ENCODE measurements at places on chromosomes 7 and 10.

DNA sequence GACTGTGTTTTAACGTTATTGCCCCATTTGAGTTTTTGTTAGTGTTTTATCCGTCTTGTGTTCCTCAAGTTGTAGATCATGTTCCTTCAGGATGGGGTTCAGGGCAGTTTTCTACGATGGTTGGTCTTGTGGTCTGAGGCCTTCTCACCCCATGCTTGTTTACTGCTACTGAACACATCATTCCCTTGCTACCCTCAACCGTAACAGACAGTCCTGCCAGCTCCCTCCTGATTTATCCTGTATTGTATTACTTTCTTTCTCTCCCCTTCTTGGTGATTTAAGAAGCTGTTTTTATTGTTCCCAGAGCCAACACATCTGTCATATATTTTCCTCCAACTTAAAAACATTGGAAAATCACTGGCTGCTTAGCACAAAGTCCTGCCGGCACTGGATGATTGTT is 719.8 kb downstream of the INHBA start:
- no peak for DNase-seq

GRCh38 chr7:41693150-41693997 is 9.5 kb downstream of the INHBA start:
- DNase-seq = no peak

DNA sequence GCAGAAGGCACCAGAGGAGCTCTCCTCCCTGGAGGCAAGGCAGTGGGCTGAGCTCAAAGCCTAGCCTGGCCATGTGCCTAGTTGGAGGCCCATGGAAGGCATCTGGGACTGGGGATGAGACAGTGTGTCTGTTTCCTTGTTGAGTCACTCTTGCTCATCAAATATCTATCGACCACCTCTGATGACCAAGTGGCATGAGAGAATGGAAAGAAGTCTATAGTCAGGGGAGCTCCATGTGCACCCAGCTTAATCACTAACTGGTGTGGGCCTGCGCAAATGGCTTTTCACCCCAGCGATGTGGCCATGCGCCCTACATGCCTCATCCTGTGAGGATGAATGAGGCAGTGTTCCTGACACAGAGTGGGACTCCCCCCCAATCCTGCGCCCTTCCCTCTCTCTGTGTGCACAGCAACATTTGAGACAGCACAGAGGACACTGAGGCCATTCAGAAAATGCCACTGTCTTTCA is 229.9 kb downstream of the RPS24 start:
- no peak for DNase-seq

- DNase-seq = no peak
Measured at GRCh38 chr10:72274213-72274729, 547 bp downstream of the DDIT4 start.

GRCh38 chr7:770741-771166 is 43.7 kb upstream of the PRKAR1B start:
- DNase-seq = no peak

DNA sequence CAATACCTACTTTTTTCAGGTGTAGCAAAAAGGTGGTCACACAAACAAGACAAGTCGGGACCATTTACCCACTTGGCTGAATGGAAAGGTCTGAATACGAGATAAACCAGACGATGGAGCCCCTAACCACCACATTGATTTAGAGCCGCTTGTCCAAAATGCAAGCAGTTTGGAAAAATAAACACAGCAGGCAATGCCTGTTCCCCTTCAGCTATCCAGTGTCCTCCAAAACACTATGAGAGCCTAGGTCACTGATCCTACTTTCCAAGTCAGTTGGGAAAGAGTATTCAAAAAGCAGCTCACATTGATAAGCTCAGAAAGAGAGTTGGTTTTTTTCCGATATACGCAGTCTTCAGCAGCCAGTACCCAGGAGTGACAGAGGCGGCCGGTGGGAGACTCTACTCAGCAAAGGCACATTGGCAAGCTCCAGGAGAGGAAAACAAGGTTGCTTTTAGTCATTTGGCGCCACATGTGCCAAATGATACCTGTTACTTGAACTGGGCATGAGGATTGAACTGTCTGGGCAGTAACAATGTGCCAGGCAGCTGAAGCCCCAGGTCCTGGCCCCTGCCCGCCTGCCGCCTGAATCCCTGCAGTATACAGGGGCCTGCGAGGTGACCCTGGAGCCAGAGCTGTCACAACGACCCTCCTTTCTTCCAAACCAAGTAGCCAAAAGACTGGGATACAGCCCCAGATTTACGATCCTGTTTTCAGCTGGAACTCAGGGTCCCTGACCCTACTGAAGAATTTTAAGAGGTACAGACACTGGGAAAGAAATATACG is 109.8 kb downstream of the PIP4K2A start:
- no peak for DNase-seq

- DNase-seq = no peak
Measured at GRCh38 chr10:34716234-34716633, 98.9 kb downstream of the PARD3 start.

DNA sequence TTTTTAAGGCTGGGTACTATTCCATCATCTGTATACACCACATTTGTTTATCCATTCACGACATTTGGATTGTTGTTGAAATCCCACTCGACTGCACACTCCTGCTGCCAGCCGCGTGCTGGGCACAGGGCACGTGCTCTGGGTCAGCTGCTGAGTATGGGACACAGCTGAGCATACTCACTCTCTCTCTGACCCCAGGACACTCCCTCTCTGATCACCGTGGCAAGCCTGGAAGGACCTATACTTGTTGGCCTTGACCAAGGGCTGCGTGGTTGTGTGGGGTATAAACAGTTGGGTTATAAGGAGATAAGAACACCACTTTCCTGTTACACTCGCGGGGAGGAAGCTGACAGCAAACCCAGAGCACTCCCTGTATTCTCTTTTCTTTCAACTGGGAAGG is 153.0 kb upstream of the RHEB start:
- no peak for DNase-seq

GRCh38 chr7:48173313-48173712 is 2.1 kb downstream of the ABCA13 start:
- no peak for DNase-seq

GRCh38 chr10:76621886-76622620 is 1015.6 kb downstream of the KCNMA1 start:
- no peak for DNase-seq

GRCh38 chr7:39664057-39664456 is 40.7 kb downstream of the RALA start:
- DNase-seq = no peak

GRCh38 chr7:81519886-81520285 is 250.0 kb downstream of the HGF start:
- DNase-seq = no peak

- DNase-seq = no peak
Measured at GRCh38 chr7:35725280-35725680, 30.3 kb upstream of the HERPUD2 start.

DNA sequence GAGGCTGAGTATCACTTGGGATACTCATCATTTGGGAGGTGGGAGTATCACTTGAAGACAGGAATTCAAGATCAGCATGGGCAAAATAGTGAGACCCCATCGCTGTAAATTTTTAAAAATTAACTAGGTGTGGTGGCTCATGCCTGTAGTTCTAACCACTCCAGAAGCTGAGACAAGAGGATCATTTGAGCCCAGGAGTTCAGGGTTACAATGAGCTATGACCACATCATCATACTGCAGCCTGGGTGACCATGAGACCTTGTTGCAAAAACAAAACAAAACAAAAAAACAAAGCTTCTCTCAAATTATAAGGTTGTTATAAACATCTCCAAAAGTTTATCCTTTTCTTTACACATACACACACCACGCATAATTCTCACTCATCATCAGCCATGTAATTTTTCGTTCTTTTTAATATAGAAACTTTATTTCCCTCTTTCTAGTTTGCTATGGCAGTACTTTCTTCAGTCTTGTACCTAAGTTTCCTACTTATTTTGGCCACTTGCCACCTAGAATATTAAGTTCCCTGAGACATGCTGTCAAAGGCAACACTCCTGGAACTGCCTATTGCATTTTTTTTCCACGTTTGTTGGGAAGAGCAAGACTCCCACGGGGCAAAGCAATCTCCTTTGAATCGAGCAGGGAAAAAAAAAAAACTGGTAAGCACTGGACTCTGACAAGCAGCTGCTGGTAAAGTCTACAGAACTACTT is 37.1 kb downstream of the SKIDA1 start:
- DNase-seq = no peak

DNA sequence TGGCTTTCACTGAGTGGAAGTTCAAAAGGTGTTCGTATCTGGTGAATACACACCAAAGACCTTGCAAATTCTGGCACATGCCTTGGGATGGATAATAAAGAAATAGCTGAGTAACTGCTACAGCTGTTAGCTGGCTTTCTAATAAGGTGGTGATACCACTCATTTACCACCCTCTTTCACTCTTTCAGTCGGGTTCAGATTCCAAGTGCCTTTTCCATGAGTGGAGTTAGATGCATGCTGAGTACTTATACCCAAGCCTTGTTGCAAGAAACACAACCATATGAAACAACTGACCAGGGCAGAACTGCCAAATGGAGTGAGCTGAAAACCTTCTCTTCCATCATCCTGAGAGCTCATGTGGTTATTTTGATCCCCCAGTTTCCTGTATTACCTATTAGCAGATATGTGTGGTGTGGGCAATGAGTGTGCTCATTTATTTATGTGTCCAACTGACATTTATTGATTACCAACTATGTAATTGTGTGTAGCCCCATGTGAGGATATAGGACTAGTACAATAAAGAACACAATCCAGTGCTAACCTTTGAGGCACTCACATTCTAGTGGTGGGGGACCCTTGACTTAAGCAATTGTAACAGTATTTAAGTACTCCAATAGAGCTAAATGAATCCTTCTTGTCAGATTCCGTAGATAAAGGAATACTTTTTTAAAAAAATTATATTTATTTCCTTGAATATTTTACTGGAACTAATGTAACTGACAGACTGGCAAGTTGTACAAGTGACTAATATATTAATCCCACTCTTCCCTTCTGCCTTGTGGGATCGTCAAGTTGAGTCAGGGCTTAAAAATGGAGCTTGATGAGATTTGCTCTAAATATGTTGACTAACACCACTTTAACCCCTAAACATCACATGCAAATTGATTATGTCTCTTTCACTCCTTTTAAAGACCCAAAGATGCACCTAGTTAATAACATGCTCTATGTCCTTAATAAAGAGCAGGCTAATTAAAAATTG is 124.7 kb downstream of the ARID5B start:
- no peak for DNase-seq

DNA sequence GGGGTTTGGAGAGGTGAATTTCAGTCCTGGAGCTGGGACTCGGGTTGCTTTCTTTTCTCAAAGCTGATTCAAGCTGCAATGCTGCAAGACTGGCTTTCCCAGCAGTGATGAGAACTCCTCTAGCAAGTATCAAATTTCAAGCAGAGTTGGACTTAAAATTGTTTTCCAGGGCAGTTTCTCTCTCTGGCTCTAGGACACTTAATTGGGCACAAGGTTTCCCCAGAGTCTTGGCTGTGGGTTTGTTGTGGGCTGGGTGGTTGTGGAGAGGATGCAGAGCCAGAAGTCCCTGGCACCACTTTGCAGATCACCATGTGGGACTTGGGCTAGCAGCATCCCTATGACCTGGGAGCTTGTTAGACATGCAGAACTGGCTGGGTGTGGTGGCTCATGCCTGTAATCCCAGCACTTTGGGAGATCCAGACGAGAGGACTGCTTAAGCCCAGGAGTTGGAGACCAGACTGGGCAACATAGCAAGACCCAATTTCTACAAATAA is 16.8 kb downstream of the AKR1B15 start:
- DNase-seq = no peak

- DNase-seq = no peak
Measured at GRCh38 chr10:125034675-125035074, 92.8 kb downstream of the ZRANB1 start.

GRCh38 chr10:32317795-32318357 is 29.1 kb downstream of the EPC1 start:
- DNase-seq = no peak
